ENCODE measurements at places on chromosomes 4 and X.

GRCh38 chrX:42149281-42149680 is 225.9 kb upstream of the CASK start:
- no peak for DNase-seq

DNA sequence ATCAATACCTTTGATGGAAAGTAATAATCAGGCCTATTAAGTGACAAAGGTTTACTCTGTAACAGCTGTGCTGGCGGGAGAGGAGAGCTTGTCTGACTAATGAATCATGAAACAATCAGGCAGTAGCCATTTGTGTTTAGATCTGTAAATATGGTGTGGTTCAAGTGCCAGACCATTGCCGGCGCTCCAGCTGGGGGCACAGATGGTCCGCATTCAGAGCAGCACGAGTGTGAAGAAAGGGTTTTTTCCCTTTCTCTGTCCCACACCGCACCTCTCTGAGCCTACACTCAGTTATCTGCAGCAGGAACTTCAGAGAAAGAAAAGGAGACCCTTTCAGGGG is 111.3 kb upstream of the PAQR3 start:
- no peak for DNase-seq

DNA sequence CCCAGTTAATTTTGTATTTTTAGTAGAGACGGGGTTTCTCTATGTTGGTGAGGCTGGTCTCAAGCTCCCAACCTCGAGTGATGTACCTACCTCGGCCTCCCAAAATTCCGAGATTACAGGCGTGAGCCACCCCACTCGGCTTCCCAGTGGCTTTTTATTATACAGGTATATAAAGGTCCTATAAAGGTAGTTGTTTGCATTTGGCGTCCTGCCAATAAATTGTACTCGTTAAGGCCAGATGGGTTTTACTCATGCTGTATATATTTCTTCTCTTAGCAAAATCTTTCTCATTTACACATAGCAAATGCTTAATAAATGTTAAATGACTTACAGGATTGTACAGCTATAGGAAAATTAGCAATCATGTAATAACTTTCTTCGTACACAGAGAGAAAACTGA is 6.9 kb downstream of the SHROOM3 start:
- DNase-seq, result no peak

DNA sequence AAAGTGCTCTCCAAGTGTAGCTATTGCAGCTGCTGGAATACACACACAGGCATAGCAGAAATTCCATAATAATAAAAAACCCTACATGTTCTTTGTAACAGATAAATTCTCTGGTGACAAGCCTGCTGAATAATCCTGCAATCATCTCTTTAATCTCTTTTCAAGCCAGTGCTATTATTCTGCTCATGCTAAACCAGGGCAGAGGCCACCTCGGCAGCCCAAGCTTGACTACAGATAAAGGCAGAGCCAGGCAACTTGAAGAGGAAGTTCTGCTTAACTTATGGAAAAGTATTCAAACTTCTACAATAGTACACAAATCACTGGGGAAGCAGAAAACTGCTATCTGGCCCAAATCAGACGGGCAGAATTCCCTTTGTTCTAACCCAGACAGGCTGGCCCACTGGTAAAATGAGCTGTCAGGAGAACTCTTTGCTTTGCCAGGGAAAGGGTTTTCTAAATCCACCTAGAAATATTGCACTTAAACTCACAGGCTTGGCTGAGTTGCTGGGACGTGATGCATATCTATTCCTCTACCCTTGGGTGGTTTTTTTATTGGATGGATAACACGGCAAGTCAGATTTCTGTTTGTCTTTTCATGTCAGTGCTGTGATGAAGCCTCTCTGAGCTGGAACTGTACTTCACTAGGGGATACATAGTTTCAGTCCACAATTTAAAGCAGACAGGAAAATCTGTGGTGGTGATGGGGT is 70.5 kb downstream of the GATB start:
- DNase-seq, result peak; percentile 49

- DNase-seq, result no peak
These were observed 188.7 kb downstream of the STIM2 start for GRCh38 chr4:27049239-27049829.

GRCh38 chrX:13256603-13257002 is 63.2 kb downstream of the ATXN3L start:
- DNase-seq, result no peak

DNA sequence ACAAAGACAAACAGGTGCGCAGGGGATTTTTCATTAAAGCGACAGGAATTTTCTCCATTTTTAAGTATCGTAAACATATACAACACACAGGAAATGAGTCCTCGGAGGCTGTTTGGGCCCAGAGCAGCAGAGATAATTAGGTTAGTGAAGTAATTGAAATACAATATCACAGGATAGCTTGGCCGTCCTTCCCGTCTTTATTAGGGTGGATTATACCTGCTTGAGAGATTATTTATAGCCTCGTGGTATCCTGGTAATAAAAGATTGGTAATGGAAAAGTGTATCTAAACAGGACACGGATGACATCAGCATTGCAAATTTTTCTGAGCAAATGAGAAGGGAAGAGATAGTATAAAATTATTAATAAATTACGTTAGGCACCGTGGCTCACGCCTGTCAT is 68.2 kb downstream of the CRLF2 start:
- DNase-seq, result no peak

DNA sequence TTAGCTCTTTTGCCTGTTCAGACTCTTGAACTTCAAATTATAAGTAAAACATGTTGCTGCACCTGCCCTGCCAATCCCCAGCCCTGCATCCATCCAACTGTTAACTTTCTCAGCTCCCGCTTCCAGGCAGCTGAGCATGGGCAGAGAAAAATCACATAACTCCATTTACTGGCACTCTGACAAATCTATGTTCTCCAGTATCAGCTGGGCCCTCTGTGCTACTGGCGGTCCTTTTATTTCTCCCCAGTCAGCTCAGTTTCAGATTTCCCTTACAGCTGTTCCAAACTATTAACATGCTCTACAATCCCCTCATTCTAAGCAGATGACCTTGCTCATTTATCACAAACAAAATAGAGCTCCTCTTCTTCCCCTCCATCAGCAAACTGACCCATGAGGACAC is 240.4 kb upstream of the TET2 start:
- peak; percentile 72 for DNase-seq

DNA sequence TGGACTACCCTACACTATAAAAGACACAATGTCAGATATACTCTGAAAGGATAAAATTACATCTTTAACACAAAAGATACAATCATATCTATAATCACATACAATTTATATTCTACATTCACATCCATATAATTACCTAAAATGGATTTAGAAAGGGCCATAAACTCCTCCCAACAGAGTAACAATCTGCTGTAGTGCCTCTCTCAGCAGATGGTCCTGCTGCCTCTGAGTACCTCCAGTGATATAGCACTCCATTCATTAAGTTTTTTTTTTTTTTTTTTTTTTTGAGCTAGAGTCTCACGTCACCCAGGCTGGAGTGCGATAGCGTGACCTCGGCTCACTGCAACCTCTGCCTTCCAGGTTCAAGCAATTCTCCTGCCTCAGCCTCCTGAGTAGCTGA is 7.4 kb downstream of the ANKRD37 start:
- no peak for DNase-seq

DNA sequence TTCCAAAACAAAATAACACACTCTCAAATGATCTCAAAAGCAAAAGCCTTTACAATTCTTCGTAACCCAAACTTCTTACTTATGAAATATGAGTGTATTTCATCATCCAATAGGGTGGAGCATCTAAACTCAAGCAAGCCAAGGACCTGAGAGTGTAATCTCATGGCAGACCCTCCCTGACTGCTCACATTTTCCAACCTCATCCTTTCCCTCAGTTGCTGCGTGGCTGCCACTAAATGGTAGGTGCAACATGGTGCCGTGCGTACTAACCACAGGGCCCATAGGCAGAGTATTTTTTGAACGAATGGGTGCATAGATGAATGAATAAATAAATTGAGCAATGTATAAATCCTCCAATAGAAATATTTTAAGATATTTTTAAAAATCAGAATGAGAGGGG is 45.4 kb downstream of the TTC29 start:
- DNase-seq, result no peak

GRCh38 chr4:82523179-82523578 is 38.6 kb downstream of the TMEM150C start:
- no peak for DNase-seq

GRCh38 chr4:167222099-167222498 is 12.2 kb downstream of the SPOCK3 start:
- no peak for DNase-seq

- DNase-seq, result no peak
These were observed 421.8 kb downstream of the HNRNPD start for GRCh38 chr4:81951891-81952455.

DNA sequence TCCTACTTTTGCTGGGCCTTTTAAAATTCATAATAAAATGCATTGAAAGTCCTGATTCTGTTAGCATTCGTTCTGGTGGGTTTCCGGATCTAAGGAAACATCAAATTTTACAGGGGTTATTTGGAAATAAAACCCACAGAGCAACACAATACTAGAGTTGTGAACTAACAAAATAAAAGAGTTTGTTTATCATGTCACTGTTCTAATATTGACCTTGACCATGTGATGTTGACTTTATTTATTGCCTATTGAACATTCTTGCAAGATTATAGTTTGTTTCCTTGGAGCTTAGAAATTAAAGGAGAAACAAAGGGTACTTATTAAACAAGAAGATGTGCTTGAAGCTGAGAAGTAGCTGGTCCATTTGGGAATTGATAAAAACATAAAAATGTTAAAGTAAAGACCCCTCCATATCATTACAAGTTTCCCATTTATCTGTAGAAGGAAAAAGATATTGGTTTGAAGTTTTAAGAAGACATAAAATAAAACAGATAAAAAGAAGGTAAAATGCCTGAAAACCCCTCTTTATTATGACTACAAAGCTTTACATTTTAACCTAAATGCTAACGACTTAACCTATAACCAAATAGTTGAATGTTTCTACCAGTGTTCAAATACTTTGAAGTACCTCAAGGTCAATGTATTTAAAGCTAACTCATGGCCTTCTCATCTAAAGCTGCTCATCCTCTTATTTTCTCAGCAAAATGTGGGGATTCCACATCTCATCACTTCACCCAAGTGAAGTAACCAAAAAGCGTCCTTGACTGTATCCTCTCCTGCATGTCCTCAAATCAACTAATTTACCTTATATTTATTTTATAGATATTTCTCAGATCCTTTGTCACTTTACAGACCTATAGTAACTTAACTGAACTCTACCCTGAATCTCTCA is 179.6 kb downstream of the GASK1B start:
- no peak for DNase-seq

GRCh38 chrX:150062292-150063137 is 124.2 kb upstream of the EOLA2 start:
- peak; percentile 39 for DNase-seq

GRCh38 chr4:15233264-15233597 is 194.6 kb upstream of the C1QTNF7 start:
- DNase-seq, result peak; percentile 62

DNA sequence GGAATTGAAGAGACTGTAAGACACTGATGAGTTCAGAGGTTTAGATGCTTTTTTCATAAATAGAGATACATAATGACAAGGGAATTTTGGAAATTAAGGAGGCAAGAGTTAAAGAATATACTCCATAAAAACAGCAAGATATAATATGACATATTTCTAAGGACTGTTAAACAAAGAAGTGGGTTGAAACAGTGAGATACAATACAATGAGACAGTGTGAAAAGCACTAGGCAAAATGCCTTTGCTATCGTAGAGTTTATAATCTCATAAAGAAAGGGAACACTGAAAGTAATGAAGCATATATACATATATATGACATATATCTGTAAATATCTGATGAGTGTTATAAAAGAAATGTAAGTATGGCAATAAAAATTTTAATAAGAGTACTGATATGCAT is 1496.2 kb downstream of the TECRL start:
- DNase-seq, result no peak

DNA sequence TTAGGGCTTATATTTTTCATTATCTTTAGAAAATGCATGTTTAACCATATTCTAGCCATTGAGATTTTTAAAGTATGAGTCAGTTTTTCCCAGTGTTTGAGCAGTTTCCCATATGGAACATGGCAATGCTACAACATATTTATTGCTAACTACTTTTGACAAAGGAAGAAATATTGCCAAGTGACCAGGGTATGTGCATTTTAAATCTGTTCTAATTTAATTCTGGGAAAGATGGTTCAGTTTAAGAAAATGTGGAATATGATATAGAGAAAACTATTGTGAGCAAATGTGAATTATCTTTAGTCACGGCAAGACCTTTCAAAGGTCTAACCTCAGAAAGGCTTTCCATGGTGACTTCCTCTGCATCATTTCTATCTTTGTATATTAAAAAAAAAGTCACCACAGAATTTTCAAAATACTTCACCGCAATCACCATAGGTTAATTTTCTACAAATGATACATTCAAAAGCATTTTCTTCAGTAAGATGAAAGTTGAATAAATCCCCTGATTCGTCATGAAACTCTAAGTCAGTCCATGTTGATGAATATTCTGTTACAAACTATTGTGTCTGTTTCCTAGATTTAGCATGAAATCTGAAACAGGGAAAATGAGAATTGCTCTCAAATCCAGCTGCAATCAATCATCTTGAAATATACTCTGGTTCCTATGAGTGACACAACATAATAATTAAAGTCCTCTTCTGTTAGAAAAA is 2349.0 kb upstream of the TENM3 start:
- DNase-seq, result no peak

GRCh38 chr4:38060829-38061431 is 100.7 kb downstream of the PTTG2 start:
- no peak for DNase-seq

- no peak for DNase-seq
These were observed 281.5 kb upstream of the KLF3 start for GRCh38 chr4:38382520-38382919.

GRCh38 chr4:142875117-142875516 is 29.0 kb upstream of the INPP4B start:
- no peak for DNase-seq

Measured in right hindlimb (tissue), 1 donor.